ENCODE measurements at places on chromosomes 7 and 10. TPM values are rescaled to one million over a fixed set of nuclear protein-coding genes. Genes with fewer than 3 reads are reported as not detected.

Gene TRPV5
- total RNA-seq, result not detected

DNA sequence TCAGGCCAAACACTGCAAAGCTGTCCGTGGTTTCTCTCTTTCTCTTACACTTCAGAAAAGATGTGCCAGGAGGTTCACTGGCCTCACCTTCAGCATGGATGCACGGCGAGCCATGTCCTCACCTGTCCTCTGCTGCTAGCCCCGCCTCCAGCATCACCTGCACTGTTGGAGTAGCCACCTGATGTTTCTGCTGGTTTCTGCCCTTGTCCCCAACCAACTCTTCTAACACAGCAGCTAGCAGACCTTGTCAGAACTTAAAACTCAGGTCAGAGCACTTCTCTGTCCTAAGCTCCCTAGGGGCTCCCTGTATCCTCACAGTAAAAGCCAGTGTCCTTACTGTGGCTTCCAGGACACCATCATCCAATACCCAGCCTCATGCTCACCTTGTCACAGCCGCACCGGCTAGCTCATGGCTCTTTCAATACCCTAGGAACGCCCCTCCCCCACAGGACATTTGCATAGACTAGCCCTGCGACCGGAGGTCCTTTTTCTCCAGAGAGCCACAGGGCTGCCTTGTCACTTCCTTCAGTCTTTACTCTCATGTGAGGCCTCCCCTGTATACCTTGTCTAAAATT lies 15.2 kb downstream of the PALD1 start:
- H3K27ac ChIP-seq, result no peak overlapping the region
- no peak overlapping the region for H3K4me3 ChIP-seq
- no peaks in the 10 kb centered on the region for H3K27me3 ChIP-seq
- no peak for DNase-seq

DNA sequence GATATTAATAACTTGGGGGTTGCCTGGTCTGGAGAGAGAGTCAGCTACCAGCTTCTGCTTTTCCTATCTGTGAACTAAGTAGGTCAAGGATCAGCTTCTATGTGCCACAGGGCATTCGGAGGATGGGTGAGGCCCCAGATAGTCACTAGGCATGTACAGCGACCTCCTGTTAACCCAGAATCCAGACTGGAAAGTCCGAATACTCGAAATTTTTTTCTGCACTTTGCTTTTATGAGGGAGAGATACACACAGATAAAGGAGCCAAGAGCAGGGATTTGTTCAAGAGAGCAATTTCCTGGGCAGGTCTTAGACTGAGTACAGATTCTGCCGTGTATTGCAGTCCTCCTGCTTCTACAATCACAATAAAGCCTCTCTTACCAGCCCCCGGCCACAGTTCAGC lies 54.2 kb downstream of the EMX2 start:
- DNase-seq, result no peak
- H3K4me3 ChIP-seq, result no peak overlapping the region

DNA sequence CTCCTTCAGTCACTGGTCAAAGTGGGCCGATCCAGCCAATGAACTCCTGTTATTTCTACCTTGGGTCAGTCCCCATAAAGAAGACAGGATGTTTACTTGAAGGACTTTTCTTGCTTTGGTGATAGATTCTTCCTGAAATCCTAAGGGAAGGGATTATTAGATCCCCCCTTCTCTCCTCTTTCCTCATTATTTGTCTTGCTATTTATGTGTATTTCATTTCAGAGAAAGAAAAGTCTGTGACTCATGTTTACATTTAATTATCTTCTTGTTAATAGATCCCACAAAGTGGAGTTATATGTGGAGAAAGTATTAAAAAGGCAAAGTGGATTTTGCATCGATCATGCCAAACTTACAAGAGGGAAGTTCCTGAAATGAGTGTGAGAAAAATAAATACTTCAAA lies 341.5 kb downstream of the PHTF2 start:
- no peak overlapping the region for H3K4me3 ChIP-seq
- no peaks in the 10 kb centered on the region for H3K4me1 ChIP-seq
- H3K36me3 ChIP-seq, result no peaks in the 10 kb centered on the region

- no peak overlapping the region for H3K27ac ChIP-seq
- H3K27me3 ChIP-seq, result no peaks in the 10 kb centered on the region
- H3K36me3 ChIP-seq, result no peaks in the 10 kb centered on the region
- no peak overlapping the region for H3K4me3 ChIP-seq
Observed at GRCh38 chr10:58969576-58969975, 206.9 kb upstream of the PHYHIPL start.

- DNase-seq, result no peak
- no peaks in the 10 kb centered on the region for H3K36me3 ChIP-seq
- H3K27ac ChIP-seq, result no peak overlapping the region
- no peak overlapping the region for H3K4me3 ChIP-seq
Observed at GRCh38 chr7:29459589-29459988, 104.0 kb upstream of the PRR15 start.

- no peaks in the 10 kb centered on the region for H3K27me3 ChIP-seq
- no peak for DNase-seq
- H3K27ac ChIP-seq, result no peak overlapping the region
- H3K36me3 ChIP-seq, result no peaks in the 10 kb centered on the region
- H3K4me1 ChIP-seq, result no peaks in the 10 kb centered on the region
- H3K4me3 ChIP-seq, result no peak overlapping the region
Observed at GRCh38 chr7:3552499-3552898, 251.4 kb downstream of the SDK1 start.
